ENCODE measurements at places on chromosomes 1 and 21.

- peaks cover 16% of the 10 kb centered on the region for H3K27me3 ChIP-seq
- H3K27ac ChIP-seq = no peak overlapping the region
- no peaks in the 10 kb centered on the region for H3K4me1 ChIP-seq
- H3K4me3 ChIP-seq = no peak overlapping the region
- no peaks in the 10 kb centered on the region for H3K36me3 ChIP-seq
These were observed 33.1 kb downstream of the TRIM67 start for GRCh38 chr1:231194843-231195516.

GRCh38 chr1:97505816-97506215, 415.0 kb downstream of the DPYD start:
- H3K36me3 ChIP-seq = peaks cover 45% of the 10 kb centered on the region
- peaks cover 2% of the 10 kb centered on the region for H3K27me3 ChIP-seq
- H3K27ac ChIP-seq = no peak overlapping the region
- peaks cover 6% of the 10 kb centered on the region for H3K4me1 ChIP-seq
- no peak overlapping the region for H3K4me3 ChIP-seq

DNA sequence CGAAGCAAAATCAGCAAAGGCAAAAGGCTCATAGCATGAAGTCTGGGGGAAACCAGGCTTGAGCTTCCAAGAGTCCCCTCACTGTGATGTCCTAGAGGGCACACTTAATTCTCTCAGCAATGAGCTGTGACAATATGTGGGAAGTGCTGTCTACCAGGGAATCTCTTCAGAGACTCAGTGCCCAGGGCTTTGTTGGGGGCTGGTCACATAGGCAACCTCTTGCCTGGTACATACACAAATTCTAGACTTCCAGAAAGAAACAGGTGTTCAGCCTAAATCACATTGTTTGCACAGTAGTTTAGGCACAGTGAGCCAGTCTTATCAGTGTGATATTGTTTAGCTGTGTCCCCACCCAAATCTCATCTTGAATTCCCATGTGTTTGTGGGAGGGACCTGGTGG, 400.5 kb downstream of the PRDM2 start:
- no peak overlapping the region for H3K4me3 ChIP-seq
- DNase-seq = no peak
- no peaks in the 10 kb centered on the region for H3K36me3 ChIP-seq
- H3K27me3 ChIP-seq = peaks cover 7% of the 10 kb centered on the region

DNA sequence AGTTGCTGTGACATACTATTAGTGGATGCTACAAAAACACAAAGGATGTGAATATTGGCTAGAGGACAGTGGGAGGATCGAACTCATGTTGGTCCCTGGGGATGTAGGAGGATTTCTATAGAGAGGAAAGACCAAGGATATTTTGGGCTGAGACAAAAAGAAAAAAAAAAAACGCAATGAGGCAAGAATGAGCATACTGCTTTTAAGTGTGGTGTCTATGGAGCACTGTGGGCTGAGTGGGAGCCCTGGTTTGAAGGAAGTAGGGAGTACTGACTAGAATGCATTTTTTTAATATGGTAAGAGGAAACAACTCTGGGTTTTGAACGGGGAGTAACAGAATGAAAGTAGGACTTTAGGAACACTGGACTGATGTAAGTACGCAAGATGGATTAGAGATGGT, 450.7 kb downstream of the NEGR1 start:
- peaks cover 7% of the 10 kb centered on the region for H3K4me1 ChIP-seq
- H3K36me3 ChIP-seq = no peaks in the 10 kb centered on the region
- DNase-seq = no peak
- 0 out of 2 replicates have a peak, but pooled peaks cover 1% of the 10 kb centered on the region for H3K27me3 ChIP-seq
- no peak overlapping the region for H3K27ac ChIP-seq
- no peak overlapping the region for H3K4me3 ChIP-seq

GRCh38 chr1:59990470-59990869, 63.9 kb upstream of the CYP2J2 start:
- no peak overlapping the region for H3K27ac ChIP-seq
- H3K4me1 ChIP-seq = no peaks in the 10 kb centered on the region
- peaks cover 3% of the 10 kb centered on the region for H3K27me3 ChIP-seq
- no peaks in the 10 kb centered on the region for H3K36me3 ChIP-seq

DNA sequence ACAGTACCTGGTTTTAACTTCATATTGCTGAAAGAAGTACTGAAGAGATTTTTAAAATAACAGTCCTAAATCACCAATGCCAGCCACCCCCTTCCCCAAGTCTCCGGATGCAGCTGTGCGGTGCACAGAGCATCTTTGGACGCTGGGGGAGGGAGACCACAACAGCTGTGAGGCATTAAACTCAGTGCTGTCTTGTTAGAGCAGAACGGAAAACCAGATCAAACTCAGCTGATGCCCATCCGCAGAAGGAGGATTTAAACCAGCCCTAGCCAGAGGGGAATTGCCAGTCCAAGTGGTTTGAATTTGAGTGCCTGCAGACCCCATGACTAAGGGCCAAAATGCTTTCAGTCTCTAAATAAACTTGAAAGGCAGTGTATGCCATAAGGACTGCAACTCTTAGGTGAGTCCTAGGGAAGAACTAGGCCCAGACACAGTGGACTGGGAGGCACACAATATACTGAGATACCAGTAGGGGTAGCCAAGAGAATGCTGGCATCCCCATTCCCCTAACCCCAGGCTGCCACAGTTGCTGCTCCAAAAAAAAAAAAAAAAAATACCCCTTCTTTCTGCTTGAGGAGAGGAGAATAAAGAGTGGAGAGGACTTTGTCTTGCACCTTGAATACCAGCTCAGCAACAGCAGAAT, 576.2 kb downstream of the NEGR1 start:
- H3K27me3 ChIP-seq = no peaks in the 10 kb centered on the region
- DNase-seq = no peak
